Fibroblast of villous mesenchyme (primary cell): ENCODE measurements at places on chromosomes 1 and 21. TPM values are rescaled to one million over a fixed set of nuclear protein-coding genes. Genes with fewer than 3 reads are reported as not detected.

DNA sequence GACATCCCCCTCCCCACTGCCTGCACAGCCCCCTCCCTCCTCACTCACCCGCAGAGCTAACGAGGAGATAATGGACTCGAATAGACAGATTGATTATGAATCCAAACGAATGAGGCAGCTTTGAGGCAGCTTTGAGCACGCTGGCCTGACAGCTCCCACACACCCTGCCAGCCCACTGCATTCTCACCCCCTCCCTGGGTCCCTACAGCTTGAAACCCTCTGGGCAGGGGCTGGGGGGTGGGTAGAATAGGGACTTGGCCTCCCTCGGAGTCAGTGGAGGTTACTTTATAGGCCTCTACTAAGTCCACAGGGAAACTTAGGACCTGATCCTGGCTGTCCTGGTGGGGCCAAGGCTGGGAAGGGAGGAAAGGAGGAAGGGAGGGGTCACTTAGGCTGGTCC is 1.9 kb downstream of the NTRK1 start:
- DNase-seq = no peak

DNA sequence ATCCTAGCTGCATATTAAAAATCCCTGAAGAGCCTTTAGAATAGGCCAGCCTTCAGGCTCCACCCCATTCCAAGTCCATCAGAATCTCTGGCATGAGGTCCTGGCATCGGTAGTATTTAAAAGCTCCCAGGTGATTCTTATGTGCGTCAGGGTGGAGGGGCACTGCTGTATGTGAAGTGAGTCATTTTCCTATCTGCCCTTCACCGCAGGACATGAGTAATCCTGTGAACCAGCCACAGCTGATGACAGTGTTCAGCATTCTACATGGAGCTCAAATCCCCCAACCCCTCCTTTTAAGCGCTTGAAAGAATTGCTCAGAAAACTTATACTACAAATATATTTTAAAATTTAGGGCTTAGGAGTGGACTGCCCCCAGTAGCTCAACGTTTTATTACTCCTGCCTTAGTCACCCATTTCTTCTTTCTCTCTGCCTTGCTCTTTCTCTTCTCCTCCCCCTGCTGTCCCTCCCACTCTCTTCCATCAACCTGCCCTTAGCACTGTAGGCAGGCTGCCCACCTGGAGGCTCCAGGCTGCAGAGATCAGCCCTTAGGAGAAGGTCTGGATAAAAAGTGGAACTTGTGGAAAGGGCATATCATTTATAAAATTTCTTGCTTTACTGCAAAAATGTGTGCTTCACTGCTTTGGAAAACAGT is 73.8 kb upstream of the ZNF281 start:
- DNase-seq = peak; percentile 92

GRCh38 chr1:11569954-11570353 is 84.3 kb downstream of the FBXO2 start:
- no peak for DNase-seq

GRCh38 chr1:42786097-42786496 is 1.3 kb downstream of the TMEM269 start:
- DNase-seq = no peak

GRCh38 chr1:51936531-51936930 is 54.0 kb downstream of the RAB3B start:
- DNase-seq = peak; percentile 43

- peak; percentile 64 for DNase-seq
Observed at GRCh38 chr21:45378258-45378966, 26.6 kb upstream of the COL18A1 start.

GRCh38 chr1:110498270-110498669 is 20.7 kb downstream of the KCNA10 start:
- DNase-seq = no peak

DNA sequence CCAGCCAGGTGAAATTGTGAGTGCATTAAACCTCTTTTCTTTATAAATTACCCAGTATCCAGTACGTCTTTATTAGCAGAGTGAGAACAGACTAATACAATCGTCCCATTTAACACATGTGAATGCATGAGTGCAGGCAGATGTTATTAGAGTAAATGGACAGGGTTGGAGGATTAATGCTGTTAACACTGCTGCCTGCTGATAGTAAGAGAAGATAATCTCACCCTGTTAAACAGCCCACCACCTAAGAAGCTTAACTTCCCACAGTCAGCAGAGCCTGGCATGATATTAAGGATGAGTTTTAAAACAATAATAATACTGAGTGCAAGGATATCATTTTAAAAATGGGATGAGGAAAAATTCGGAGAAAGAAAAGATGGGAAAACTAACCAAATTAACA is 181.4 kb upstream of the LHX8 start:
- DNase-seq = no peak

- no peak for DNase-seq
Observed at GRCh38 chr1:30742963-30743559, 14.5 kb downstream of the LAPTM5 start.

- no peak for DNase-seq
Observed at GRCh38 chr1:231606712-231607111, 19.9 kb upstream of the DISC1 start.

- no peak for DNase-seq
Observed at GRCh38 chr1:156006666-156007376, 13.9 kb downstream of the SSR2 start.

- no peak for DNase-seq
Observed at GRCh38 chr1:225914947-225915346, 9.1 kb downstream of the PYCR2 start.

DNA sequence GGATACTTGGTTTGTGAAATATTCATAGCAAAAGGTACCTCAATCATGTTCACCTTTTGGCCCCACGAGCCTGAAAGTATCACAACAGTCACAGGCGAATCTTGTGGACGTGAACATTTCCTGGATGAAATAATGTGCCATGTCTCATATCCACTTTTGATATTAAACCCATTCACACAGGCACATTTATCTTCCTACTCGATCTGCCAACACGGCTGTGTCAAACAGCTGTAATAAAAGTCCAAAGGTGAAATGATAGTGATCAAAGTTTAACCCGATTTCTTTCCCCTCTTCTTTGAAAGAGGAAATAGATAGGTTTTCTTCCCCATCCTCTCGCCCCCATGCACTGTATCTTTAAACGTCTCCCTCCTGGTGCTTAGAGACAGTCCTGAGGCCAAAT is 191.2 kb upstream of the PROX1 start:
- no peak for DNase-seq

- DNase-seq = peak; percentile 72
Observed at GRCh38 chr1:210448297-210448892, 119.7 kb downstream of the HHAT start.

DNA sequence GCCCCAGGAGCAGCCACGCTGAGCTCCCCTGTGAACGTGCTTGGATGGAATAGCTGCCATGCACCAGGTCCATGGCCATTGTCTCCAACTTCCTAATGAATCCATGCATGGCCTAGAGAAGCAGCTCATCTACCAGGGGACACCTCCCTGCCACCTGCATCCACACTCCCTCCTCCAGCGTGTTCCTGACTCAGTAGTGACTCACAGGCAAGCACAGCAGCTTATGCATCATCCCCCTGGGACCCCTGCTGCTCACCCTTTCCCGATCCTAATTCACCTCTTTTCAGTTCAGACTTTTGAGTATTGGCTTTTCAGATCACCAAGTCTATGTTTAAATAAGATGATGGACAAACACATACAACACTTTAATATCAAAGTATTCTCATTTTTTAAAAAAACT is 39.9 kb upstream of the TADA1 start:
- no peak for DNase-seq

- no peak for DNase-seq
Observed at GRCh38 chr1:225412803-225413351, 15.0 kb downstream of the LBR start.

DNA sequence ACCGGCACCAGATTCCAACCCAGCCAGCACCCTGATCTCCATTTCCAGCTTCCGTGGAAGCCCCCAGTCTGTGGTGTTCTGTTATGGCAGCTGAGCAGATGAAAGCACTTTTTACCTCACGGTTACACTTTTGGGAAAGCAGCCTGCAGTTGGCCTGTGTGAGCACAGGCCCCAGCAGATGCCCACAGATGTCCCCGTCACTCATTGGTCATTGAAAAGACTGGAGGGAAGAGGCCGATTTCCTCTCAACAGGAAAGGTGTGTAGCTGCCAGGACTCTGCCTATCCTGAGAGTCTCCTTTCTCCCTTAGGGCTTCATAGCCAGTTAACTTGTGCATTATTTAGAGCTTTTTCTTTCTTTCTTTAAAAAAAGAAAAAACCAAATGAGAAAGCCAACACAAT is 123.0 kb downstream of the PCBP3 start:
- DNase-seq = no peak

- DNase-seq = no peak
Observed at GRCh38 chr1:14071581-14071980, 371.6 kb downstream of the PRDM2 start.

DNA sequence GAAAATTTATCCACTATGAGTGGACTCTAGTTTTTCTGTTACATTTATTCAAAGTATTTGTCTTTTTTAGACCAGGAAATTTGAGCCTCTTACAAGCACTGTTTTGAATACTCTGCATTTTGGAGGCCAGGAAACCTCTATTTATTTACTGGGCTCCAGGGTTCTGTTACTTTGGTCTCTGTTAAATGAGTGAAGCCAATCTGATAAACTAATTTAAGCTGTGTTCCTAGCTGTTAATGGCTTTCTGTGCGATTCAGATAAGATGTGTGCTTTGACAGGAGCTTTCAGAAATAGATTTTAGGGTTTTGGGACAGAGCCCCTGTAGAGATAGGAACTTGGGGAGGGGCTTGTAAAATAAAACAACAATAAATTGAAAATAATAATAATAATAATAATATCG is 23.9 kb downstream of the ACKR1 start:
- no peak for DNase-seq

GRCh38 chr1:41915786-41916571 is 2.7 kb downstream of the HIVEP3 start:
- DNase-seq = no peak

DNA sequence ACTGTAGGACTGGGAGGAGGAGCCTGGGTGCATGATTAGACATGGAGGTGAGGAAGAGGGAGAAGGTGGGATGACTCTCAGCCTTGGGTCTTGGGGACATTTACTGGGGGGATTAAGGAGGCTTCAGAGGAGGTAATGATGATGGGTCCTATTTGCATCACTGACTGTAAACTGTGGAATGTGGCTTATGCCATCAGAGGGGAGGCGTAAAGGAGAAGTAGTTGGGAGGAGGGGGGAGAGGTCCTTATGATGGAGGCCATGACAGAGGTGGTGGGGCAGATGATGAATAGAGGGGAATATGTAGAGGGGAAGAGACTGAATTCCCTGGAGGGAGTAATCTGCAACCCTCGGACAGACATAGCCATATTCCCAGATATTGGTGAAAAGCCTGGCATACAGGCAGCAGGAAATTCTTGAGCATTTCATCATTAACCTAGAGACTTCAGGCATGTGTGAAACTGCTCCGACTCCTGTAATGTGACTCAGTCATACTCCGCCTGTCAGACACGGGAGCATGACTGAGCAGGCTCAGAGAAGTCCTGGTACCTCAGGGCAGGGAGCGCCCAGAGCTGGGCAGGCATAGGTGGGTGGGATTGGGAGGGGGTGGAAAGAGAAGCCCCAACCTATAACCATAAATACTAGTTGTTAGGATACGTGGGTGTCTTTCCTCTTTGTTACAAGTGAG is 8.0 kb upstream of the LCE5A start:
- DNase-seq = no peak

GRCh38 chr1:33288976-33289857 is 31.7 kb downstream of the A3GALT2 start:
- DNase-seq = no peak

DNA sequence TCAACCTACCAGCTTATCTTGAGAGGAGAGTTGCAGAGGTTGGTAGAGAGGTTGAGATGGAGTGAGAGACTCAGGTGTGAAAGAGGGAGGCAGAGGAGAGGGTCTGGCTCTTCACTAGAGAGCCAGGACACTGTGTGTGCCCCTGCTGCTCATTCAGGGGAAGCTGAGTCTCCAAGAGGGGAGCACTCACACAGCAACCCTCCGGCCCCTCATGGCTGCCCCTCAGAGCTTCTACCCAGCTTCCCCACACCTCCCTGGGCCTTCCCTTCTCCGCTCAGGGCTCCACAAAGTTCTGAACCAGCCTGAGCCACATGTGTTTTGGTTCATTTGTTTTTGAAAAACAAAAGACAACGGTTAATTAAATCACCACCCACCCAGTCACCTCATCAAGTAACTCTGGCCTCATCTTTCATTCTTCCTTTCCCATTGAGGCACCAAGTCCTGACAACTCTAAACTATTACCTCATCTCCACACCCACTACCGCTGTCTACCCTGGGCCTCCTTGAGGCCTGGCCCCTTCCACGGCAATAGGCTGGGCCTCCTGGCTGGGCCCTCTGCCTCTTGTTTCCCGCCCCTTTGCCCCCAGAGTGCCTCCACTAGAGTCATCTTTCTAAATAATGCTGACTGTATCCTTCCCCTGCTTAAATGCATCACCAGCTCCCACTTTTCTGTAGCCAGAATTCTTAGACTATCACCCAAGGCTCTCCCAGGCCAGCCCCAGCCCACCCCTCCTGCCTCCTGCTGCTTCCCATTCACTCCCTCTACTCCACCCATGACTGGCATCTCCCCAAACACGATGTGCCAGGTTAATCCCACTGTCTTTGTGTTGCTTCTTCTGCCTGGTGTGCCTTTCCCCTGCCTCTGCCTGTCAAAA is 33.0 kb downstream of the TNNT2 start:
- no peak for DNase-seq

GRCh38 chr1:228403231-228403631 is 3.4 kb downstream of the TRIM11 start:
- DNase-seq = no peak

DNA sequence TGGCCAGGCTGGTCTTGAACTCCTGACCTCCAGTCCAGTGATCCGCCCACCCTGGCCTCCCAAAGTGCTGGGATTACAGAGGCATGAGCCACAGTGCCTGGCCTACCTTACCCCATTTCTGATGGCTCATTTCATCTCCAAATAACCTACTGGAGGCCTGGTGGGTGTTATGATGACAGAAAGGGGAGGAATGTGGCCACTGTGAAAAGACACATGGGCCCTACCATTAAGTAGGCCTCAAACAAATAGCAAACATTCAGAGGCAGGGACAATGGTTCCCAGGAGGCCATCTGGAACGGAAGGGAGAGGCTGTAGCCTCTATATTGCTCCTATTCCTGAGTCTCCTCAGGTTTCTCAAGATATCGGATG is 932 bp upstream of the FCRLA start:
- DNase-seq = no peak

GRCh38 chr1:218809625-218810024 is 364.1 kb upstream of the LYPLAL1 start:
- DNase-seq = peak; percentile 11

The TNFRSF9 gene
- 0.32 and 0.43 TPM in 2 replicates for total RNA-seq

The EPHA10 gene
- under 0.01 TPM in 1 of 2 replicates, not detected in the other for total RNA-seq

The NLRP3 gene
- 0.43 and 0.97 TPM in 2 replicates for total RNA-seq

The WDR64 gene
- not detected in 2 replicates for total RNA-seq

The KRTAP11-1 gene
- not detected in 2 replicates for total RNA-seq

The C8A gene
- not detected in 2 replicates for total RNA-seq

The OVAAL gene
- total RNA-seq = not detected in 2 replicates

The NHLH1 gene
- total RNA-seq = under 0.01 TPM in 1 of 2 replicates, not detected in the other

The SGIP1 gene
- total RNA-seq = 98.9 and 180 TPM in 2 replicates

The AMY2A gene
- not detected in 2 replicates for total RNA-seq

The LMX1A gene
- total RNA-seq = not detected in 2 replicates

The AUNIP gene
- total RNA-seq = 2.9 and 3.5 TPM in 2 replicates

The BATF3 gene
- 3.0 and 3.9 TPM in 2 replicates for total RNA-seq

The G0S2 gene
- 4.8 and 52.2 TPM in 2 replicates for total RNA-seq
